ENCODE measurements at places on chromosomes 11 and 22. TPM values are rescaled to one million over a fixed set of nuclear protein-coding genes. Genes with fewer than 3 reads are reported as not detected.

- no peak for DNase-seq
Observed at GRCh38 chr22:40256516-40256915, 78.8 kb downstream of the TNRC6B start.

GRCh38 chr22:23801238-23801821, 14.6 kb downstream of the SMARCB1 start:
- no peak for DNase-seq

DNA sequence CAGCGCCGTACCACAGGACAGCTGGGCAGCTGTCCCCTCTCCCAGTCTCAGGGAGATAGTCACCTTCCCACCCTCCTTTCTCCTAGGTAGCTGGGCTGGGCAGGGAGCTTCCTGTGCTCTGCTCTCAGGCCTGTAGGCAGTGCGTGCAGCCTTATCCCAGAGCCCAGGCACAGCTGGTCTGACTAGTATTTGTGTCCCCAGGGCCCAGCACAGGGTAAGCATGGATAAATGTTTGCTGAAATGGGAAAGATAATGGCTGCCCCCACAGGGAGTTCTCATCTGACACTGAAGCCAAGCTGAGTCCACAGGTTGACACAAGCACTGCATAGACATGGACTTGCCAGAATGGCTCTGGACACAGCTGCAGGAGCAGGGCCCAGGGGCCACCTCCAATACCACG, 9.8 kb downstream of the SLC15A3 start:
- DNase-seq = no peak

- DNase-seq = no peak
Observed at GRCh38 chr11:129720156-129720555, 95.5 kb upstream of the TMEM45B start.

The ARHGEF12 gene
- total RNA-seq = 57.9 TPM

DNA sequence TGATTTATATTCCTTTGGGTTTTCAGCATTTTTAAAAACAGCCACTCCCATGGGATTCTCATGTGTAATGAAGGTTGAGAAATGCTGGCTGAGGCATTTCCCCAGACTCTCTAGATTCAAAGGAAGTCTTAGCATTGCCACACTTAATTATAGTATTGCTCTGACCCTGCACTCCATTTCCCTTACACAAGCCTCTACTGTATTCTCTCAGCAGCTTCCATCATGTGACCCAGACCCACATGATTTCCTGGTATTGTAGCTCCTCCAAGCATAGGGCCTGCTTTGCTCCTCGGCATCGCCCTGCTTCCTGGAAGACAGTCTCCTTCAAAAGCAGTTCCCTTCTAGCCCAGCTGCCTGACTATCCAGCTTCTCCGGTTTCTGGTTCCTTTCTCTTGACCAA, 261.5 kb downstream of the LARGE1 start:
- DNase-seq = peak; percentile 56

DNA sequence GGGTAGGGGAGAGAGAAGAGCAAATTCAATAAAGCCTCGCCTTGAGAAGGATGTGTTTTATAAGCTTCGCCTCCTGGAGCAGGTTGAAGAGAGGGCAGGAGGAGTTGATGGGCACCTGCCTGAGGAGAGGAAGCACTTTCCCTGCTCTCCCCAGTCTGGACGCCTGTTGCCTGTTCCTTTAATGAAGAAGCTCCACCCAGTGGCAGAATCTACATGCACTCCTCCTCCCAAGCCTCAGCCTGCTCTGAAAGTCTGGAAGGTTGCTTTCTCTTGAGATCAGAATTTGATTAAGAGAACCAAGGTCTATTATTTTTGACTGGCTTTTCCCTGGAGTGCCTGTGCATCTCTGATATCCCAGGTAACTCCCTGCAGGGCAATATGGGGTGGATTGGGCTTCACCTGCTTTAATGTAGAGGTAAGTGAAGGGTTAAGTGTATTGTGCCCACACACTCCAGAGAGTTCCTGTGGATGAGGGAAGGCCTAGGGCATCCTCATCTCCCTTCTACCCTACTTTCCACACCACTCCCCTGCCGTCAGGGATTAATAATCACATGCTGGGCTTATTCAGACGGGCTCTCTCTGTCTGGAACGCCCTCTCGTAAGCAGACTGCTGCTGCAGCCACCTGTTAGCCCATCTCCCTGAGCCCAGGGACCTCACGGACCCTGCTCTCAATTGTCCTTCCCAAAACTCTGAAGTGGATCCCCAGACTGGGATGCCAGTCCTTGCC, 22.3 kb downstream of the NTM start:
- DNase-seq = peak; percentile 12

DNA sequence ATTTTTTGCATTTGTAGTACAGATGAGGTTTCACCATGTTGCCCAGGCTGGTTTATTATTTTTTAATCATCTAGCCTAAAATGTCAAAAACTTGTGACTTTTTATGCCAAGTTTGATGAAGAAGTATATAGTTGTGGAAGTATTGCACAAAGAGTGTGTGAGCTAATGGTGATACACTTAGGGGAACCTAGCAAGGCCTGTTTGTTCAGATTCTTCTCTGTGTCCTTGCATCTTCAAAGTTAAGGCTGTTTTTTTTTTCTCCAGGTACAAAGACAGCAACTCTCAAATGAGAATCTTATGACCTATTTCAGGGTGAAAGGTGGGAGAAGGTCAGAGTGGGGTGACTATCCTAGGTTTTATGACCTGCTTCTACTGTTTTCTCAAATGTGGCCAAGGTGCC, 7.3 kb downstream of the SLCO2B1 start:
- no peak for DNase-seq

The OR2D2 gene
- total RNA-seq = 0.22 TPM

DNA sequence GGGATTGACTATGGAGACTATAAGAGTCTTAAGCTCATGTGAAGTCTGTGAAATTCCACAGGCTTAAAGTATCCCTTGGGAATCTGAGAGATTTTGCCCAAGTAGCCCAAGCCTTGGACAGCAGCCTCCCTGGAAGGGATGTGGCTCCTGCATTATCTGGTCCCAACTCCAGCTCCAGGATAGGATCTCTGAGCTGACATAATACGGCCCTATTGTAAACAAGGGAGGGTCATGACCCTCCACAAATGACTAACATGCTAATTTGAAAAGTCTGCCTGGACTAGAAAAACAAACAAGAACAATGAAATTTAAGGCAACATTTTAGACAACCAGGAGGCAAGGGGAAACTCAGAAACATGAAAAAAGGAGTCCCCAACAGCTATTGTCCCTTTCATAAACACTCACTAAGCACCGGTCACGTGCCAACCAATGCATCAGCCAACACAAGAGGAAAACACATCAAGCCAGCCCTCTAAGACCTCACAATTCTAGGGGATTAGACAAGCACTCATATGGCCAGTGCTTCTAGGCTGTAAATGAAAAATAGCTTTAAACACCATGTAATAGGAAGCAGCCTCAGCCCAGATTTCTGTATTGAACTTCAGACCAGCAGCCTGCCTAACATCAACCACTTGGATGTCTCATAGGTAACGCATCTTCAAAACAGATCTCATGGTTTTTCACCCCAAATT, 101.2 kb upstream of the TIMP3 start:
- peak; percentile 64 for DNase-seq

DNA sequence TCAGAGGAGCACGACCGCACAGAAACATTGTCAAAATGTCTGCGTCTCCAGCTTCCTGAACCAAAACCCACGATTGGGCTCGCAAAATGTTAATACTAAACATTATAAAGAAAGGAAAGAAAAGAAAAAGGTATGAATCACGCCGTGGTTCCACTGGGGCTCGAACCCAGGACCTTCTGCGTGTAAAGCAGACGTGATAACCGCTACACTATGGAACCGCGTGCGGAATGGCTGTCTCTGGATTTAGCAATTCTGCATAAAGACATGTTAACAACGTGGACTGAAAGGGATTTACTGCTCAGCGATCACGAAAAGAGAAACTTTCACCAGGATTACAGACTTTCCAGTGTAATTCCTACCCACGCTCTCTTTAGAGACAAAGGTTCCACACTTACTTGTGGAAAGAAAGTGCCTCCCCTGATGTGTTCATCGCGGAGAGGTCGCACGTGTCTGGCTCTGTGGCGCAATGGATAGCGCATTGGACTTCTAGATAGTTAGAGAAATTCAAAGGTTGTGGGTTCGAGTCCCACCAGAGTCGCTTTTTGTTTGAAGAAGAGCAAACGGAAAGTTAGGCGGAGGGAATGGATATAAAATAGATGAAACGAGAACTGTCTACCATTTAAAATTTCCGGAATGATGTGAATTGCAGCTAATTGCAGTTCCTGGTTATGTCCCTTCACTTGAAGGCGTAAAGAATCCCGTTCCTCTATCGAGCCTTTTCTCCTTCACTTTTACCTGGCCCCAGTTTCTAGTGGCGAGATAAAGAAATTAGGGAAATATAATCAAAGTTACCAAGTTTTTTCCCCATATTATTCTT, 39.7 kb downstream of the OR4D9 start:
- peak; percentile 89 for DNase-seq

DNA sequence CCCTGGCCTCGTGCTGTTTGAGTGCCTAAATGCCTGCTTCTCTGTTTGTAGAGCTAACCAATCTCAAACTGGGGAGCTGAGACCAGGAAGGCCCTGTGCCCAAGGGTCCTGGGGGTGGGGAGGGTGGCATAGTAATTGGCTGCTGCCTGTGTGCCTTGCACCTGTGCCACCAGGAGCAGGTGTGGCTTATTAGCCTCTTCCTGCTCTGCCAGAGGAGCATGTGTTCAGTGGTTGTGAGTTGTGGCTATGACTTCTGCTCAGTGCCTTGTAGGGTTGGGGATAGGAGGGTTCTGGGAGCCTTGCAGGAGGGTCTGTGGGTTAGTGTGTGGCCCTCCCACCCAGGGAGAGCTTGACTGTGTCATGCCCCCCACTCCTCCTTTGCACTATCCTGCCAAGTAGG, 109.2 kb downstream of the ZBTB16 start:
- no peak for DNase-seq

DNA sequence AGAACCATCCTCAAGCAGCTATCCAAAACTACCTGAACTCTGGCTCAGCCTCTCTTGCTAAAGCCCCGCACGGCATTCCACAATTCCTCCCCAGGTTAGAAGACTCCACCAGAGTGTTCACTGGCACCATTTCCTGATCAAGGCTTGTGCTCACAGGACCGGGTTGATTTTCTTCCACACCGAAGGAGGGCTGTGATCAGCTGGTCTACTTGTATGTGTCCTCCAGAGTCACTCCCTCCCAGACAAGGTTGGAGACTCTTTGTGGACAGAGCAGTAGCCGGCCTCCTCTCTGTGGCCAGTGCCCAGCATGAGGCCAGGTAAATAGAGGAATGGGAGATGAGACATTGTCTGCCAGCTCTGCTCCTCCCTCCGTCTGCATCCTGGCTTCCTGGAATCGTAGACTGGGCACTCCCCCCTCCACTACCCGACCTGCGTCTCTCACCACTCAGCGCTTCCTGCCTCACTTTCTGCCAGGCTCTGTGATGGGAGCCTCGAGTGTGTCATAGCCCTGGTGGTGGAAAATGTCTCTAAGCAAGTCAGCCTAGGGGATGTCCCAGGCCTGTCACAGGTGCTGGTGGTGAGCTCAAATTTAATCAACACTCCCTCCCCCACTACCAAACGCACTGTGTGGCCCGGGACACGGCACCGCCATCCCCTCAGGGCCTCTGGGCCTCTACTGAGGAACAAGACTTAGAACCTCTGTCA, 12.5 kb upstream of the TMPRSS6 start:
- DNase-seq = peak; percentile 68

The PHF21B gene
- not detected for total RNA-seq

DNA sequence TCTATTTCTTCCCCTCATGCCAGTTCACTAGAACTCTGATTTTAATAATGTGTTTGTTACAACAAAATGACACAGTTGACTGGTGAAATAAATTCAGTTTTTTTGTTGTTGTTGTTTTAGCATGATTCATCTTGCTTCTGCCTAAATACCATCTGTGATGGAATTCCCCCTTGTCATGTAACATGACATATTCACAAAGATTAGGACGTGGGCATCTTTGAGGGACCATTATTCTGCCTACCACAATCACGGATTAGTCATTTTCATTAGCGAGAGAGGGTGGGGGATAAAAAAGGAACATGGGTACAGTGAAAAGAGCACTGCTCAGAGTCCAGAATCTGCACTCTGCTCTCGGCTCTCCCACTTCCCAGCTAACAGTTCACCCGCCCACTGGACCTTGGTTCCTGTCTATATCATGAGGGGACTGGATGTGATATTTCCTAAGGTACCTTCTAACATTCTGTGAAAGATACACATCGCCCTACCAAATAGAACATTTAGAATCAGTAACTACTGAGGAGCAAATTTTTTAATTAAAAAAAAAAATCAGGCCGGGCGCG, 11.3 kb downstream of the HTATIP2 start:
- DNase-seq = peak; percentile 10

The MFRP gene
- not detected for total RNA-seq

The OLFML1 gene
- total RNA-seq = not detected

GRCh38 chr11:26753723-26754504, 32.1 kb upstream of the SLC5A12 start:
- DNase-seq = peak; percentile 83

DNA sequence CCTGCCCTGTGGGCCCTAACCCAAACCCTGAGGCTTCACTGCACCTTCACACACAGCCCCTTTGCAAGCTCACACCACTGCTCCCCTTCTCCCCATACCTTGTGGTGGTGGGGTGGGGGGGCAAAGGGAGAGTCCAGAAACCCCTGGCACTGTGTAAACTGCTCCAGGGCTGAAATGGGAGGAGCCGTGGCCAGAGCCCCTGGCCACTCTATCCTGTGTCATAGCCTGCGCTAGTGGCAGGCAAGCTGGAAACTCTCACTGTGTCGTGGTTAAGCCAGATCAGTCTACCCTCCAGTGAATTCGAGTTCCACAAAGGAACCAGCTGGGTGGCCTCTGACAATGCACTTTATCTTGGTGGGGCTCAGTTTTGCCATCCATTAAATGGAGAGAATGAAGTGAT, 8.4 kb upstream of the SYT13 start:
- no peak for DNase-seq

The TENM4 gene
- total RNA-seq = 0.11 TPM

GRCh38 chr11:134346976-134347350, 15.2 kb downstream of the GLB1L2 start:
- DNase-seq = no peak

GRCh38 chr11:93278976-93279375, 51.6 kb upstream of the DEUP1 start:
- DNase-seq = no peak

DNA sequence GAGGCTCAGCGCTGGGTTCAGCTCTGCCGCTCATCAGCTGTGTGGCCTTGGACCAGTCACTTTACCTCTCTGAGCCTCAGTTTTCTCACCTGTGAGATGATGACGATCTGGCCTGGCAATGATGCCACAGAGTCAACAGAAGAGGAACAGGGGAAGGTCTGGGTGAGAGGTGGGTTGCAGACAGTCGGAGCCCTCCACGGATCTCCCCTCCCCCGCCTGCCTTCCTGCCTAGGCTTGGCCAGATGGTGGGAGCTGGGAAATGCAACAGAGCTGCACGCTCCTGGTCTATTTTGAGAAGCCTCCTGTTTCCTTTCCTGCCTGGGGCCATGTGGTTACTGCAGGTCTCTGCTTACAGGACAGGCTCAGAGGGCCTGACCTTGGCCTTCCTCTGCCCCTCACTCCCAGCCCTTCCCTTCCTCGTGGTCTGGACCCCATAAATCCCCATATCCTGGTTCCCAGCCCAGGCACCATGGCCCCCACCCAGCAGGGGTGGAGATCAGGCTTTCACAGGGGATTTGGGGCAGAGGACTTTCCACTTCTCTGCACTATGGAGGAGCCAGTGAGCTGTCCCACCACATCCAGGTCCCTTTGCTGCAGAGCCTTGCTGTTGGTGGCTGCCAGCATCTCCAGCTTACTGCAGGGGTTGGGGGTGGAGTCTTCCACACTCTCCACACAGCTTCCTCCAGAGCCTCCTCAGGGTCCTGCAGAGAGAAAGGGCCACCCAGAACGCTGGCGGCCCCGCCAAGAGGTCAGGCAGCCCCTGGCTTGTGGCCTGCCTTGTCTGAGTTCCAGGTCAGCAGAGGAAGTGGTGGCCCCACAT, 46.9 kb downstream of the C11orf96 start:
- no peak for DNase-seq

GRCh38 chr11:82233201-82233600, 500.5 kb downstream of the FAM181B start:
- DNase-seq = peak; percentile 18

Measured in GM23248 (cell line).